NCI-H82 (cell line): ENCODE measurements at places on chromosomes 12 and 14.

- DNase-seq, result no peak
Measured at GRCh38 chr12:132245521-132246101, 83.8 kb downstream of the GALNT9 start.

DNA sequence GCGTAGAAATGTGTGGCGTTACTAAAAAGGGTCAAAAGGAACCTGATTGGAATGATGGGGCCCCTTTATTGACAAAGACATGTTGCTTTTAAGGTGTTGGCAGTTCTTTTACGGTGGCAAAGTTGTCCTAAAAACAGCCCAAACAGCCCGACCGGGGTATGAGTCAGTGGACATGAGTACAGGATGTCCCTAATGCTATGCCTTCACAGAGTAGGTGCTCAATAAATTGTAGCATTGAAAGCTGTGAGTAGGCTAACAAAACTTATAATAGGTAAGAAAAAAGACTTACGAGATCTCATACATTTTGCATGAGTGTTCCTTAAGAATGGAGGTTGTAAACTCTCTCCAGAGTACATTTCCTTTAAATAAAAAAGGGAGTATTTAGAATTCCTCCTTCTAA is 2.6 kb downstream of the ELK3 start:
- no peak for DNase-seq

- no peak for DNase-seq
Measured at GRCh38 chr12:131367983-131368667, 342.8 kb upstream of the SFSWAP start.

- no peak for DNase-seq
Measured at GRCh38 chr14:105468621-105469241, 5.9 kb upstream of the CRIP2 start.

- DNase-seq, result no peak
Measured at GRCh38 chr12:92968176-92968813, 39.2 kb upstream of the EEA1 start.

GRCh38 chr14:61627612-61628011 is 67.7 kb upstream of the HIF1A start:
- DNase-seq, result no peak

GRCh38 chr14:62144863-62145262 is 382.6 kb downstream of the SNAPC1 start:
- DNase-seq, result no peak

DNA sequence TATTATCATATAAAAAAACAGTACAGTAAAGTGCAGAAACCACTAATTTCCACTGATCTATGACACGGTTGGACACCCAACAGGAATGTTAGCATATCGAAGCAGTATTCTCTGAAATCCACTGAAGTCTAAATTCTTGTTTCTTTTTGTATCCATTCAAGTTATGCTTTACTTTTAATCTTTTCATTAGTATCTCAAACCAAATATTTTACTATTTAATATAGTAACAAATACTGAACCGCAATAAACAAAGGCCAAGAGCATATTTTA is 41.1 kb downstream of the ATXN2 start:
- no peak for DNase-seq

- peak; percentile 64 for DNase-seq
Measured at GRCh38 chr14:96624661-96625425, 122.7 kb downstream of the PAPOLA start.

DNA sequence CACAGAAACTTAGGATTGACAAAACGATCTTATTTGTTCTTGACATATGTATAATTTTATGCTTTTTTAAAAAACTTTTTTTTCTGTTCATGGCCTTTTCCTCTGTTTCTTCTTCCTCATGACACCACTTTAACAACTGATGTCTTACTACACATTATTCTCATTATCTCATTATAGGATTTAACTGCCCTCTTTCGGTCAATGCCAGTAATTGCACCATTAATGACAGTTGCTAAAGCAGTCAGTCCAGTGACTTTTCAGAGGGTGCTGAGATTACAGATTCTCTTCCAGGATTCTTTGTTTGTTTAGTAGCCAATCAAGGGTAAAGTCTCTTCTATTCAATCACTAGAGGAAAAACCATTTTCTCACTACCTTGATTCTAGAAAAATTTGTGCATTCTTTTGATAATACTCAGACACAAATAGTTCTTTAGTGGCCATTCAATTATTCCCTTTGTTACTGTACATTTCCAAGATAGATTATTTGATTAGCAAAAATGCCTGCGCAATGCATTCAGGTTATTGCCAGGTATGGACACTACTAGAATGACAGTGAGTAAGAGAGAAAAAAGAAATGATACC is 50.1 kb downstream of the KLRG1 start:
- DNase-seq, result peak; percentile 82

DNA sequence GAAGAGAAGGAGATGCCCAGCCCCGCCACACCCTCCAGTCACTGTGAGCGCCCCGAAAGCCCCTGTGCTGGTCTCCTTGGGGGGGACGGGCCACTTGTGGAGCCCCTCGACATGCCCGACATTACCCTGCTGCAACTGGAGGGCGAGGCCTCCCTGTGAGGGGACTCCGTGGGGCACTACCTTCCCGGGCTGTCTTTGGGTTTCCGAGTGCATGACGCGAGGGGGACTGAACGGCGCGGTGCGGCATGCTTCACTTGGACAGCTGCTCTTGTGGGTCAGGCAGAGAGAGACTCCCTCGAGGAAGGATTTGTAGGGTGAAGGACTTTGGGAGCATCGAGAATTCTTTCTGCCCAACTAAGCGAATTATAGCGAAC is 1.1 kb downstream of the CCDC184 start:
- DNase-seq, result peak; percentile 11

GRCh38 chr14:92647797-92648279 is 100.6 kb downstream of the LGMN start:
- DNase-seq, result no peak

GRCh38 chr12:20211981-20212421 is 156.3 kb upstream of the PDE3A start:
- DNase-seq, result no peak

DNA sequence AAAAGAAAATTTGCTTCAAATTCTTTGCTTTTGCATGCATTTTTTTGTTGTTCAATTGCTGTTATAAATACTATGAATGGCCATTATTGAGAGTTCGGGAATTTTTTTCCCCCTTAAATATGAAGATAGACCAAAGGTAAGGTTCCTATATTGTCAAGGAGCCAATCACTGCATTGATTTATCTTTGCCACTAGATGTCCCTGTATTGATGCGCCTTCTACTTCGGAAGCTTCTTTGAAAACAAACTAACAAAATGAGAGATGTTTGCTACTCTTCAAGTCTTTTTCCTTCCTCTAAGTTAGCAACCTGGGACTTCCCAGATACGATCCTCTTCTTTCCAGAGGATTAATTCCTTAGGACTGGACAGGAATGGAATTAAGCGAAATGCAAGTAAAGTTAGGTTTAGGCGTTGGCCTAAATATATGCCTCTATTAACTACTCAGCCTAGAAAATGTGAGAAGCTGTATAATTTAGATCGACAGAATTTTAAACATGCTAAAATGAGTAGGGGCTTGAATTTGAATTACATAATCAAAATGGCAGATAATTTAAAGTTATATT is 318.1 kb downstream of the AEBP2 start:
- peak; percentile 54 for DNase-seq

- DNase-seq, result no peak
Measured at GRCh38 chr12:75428767-75429166, 37.9 kb downstream of the GLIPR1L2 start.

DNA sequence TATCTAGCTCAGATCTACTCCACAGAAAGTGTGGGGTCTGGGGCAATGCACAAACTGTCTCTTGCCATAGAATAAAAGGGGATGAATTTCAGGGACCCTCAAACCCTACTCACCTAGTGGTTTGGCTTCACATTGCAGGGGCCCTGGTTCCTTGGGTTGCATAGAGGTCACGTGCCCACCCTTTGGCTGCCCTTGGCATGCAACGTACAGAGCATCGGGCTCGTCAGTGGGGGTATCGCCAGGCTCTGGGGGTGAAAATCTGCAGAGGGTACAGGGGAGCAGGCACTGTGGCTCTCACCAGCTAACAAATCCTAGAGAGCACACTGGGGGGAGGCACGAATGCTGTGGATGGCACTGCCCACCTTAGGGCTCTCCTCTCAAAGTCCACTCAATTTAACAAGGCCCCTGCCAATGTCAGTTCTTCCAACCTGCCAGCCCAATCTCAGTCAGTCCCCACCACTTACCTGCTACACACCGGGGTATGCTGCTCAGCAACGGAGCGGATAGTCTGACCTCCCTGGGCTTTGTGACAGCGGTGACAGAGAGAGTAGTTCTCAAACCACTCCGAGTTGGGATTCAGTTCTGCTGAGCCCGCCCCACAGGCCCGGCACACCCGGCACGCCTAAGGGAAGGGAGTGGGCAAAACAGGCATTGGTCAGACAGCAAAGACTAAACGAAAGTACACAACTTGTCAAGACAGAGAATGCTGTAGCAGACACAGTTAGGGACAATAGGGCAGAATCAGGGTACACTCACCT is 8.0 kb downstream of the KMT2D start:
- no peak for DNase-seq

DNA sequence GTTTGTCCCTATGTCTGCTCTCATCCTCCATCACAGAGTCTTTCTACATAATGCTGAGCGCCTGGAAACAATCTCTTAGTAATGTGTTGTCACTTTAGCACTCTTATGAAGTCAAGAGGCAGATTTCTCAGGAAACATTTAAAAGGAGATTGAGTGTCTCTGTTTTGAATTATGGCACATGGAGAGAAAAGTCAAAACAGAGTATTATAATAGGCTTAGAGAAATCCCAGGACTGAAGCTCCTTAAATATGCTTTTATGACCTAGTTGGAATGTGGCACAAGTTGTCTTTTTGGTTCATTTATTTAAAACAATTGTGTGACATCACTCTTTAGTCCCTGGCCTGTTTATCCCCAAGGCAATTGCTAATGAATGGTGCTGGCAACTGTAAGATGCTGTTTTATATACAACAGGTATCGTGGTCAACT is 117.8 kb upstream of the HIF1A start:
- no peak for DNase-seq

DNA sequence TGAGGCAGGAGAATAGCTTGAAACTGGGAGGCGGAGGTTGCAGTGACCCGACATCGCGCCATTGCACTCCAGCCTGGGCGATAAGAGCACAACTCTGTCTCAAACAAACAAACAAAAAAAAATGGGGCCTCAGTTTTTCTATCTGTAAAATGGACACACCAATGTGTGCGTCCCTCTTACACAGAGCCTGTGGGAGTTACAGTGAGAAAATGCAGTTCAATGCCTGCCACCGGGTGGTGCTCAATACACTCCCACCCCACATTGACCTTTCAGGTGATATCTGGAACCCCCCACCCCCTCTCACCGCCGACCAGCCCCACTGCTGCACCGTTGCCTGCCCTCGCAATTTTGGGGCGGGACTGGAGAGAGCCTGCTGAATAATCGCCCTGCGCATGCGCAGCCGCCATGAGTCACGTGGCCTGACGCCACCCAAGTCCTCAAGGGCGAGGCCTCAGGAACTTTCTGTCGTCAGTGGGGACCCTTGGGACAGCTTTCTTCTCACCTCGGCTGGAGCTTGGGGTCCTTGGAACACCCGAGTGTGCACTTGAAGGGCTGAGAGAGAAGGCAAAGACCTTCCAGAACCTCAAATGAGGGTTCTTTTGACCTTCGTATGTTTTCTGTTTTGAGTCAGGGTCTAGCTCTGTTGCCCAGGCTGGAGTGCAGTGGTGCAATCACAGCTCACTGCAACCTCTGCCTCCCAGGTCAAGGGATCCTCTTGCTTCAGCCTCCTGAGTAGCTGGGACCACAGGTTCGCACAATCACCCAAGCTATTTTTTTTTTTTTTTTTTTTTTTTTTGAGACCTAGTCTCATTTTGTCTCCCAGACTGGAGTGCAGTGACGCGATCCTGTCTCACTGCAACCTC is 14.6 kb upstream of the CABP1 start:
- peak; percentile 16 for DNase-seq

GRCh38 chr12:27208414-27208750 is 35.7 kb upstream of the STK38L start:
- DNase-seq, result no peak

DNA sequence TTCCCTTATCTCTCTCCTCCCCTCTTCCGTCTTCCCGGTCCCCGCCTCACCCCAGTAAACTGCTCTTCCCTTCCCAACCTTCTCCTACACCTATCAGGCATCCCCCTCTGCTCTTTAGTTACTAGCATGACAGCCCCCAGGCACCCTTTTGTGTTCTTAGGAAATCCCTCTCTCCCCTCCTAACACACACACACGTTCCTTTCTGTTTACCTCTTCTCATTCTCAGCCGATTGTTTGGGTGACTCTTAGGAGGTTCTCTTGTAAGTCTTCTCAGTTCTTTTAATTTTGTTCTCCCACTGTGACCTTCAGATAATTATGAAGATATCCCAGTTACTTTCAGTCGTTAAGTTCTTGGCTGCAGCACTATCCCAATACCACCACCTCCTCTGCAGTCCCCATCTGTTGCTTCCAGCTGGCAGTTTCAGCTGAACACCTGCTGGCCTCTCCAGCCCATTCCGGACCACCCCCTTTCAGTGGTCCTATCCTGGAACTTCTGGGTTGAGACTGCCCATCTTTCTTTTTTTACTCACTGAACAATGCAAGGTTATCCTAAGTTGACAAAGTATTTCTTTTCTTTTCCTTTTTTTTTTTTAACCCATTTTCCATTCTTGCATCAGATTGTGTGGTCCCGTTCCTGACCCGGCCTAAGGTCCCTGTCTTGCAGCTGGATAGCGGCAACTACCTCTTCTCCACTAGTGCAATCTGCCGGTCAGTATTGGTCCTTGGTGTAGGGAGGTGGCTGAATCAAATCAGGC is 711 bp downstream of the MARS1 start:
- peak; percentile 68 for DNase-seq

GRCh38 chr12:79775355-79776027 is 84.7 kb upstream of the PAWR start:
- DNase-seq, result no peak

- DNase-seq, result no peak
Measured at GRCh38 chr12:105171691-105172436, 64.1 kb downstream of the APPL2 start.

DNA sequence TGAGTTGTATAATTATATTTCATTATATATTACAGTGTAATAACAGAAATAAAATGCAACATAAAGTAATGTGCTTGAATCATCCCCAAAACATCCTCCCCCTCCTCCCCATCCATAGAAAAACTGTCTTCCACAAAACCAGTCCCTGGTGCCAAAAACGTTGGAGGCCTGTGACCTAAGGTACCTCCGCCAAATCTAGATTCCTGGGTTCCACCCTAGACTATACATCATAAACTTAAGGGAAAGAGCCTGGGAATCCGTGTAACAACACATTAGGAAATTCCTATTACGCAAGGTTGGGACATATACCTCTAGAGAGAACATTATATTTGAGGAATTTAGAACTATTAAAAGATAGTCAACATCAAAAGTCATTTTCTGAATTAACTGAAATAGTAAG is 38.0 kb downstream of the SPPL3 start:
- DNase-seq, result no peak
